ENCODE measurements at places on chromosomes 6 and 20.

DNA sequence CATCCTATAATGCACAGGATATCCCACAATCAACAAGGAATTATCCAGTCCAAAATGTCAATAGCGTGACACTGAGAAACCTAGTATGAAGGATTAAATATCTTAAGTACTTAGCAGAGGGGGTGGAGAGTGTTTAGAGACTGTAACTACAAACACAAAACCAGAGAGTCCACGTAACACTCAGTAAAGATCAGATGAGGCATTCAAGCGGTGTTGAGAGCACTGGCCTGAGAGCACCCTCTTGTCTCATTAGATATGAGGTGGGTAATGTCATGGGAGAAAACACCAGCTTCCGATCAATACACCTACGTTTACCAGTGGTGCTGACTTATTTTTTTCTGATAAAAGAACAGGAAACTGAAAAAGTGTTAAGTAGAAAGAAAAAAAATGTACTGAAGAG is 2.3 kb downstream of the FAM184A start:
- no peak for DNase-seq

GRCh38 chr20:51696304-51697071 is 71.7 kb downstream of the ATP9A start:
- DNase-seq: peak; percentile 46

DNA sequence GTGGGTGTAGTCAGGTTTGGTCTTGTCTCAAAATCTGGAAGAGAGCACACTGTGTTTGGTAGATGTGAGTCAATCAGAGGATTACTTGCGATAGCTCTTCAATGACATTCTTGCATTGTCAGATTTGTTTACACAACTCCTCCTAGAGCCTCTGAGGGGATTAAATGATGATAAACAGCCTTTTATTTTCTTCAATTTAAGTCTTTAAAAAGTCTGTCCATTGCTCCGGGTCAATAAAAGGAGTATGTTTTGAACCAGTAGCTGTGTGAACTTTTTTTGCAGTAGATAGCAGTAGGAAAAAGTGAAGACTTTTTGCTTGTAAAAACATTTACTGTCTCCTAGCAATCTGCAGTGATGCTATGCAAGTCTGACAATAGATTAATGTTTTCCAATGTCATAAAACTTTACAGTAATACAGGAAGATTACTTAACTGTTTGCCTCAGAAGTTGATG is 49.9 kb downstream of the GJA1 start:
- peak; percentile 8 for DNase-seq

DNA sequence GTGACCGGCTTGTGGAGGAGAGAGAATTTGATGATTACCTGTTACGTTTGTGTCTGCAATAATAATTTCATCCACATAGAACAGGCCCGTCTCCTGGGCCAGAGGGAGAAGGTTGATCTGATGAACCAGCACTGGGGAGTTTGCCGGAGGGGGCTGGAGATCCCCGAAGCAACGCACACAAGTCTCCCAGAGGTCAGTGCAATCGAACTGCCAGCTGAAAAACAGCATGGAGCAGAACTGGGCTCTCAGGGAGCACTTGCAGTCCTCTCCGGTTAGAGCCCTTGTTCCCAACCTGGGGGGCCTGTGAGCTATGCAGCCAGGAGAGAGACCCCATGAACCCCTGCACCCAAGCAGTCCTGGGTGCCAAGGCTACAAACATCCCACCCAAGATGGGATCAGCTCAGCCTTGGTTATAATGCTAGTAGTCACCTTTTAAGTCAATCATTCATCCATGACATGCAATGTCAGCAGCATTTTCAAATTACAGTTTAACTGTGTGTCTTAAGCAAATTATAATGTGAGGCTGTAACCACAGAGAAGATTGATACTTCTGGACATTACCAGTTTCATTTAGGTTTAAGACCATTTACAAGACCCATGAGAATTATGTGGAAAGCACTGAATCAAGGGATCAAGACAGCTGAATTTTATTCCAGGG is 34.2 kb downstream of the PKHD1 start:
- DNase-seq: no peak

DNA sequence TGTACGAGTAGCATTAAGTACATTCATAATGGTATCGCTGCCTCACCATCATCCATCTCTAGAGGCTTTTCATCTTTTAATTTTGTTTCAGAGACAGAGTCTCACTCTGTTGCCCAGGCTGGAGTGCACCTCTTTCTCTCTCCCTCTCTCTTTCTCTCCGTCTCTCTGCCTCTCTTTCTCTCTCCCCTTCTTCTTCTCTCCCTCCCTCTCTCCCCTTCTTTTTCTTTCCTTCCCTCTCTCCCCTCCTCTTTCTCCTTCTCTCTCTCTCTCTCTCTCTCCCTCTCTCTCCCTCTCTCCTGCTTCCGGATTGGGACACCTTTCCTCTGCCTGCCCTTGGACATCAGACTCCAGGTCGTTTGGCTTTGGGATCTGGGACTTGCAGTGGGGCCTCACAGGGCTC is 17.6 kb upstream of the TAF4 start:
- no peak for DNase-seq
